ENCODE measurements at places on chromosomes 12 and 14. TPM values are rescaled to one million over a fixed set of nuclear protein-coding genes. Genes with fewer than 3 reads are reported as not detected.

LBHD2 gene
- polyA plus RNA-seq = not detected

KERA gene
- polyA plus RNA-seq = 38.1 TPM

DNA sequence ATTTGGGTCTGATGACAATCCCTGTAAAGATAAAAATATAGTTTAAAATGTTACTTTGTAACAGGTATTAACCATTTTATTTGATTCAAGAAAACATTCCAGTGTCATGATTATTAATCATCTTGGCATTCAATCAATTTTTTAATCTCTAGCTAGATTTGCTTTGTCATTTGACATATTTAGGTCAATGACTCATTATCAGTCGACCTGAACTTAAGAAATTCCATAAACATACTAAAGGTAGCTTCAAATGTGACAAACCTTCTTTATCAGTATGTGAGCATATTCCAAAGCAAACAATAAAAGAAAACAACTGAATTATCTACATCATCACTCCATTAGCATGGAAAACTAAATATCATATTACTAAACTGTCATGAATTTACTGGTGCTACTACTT lies 50.8 kb upstream of the CDKL1 start:
- no peak for DNase-seq

ACACB gene
- 7.3 TPM for polyA plus RNA-seq

DNA sequence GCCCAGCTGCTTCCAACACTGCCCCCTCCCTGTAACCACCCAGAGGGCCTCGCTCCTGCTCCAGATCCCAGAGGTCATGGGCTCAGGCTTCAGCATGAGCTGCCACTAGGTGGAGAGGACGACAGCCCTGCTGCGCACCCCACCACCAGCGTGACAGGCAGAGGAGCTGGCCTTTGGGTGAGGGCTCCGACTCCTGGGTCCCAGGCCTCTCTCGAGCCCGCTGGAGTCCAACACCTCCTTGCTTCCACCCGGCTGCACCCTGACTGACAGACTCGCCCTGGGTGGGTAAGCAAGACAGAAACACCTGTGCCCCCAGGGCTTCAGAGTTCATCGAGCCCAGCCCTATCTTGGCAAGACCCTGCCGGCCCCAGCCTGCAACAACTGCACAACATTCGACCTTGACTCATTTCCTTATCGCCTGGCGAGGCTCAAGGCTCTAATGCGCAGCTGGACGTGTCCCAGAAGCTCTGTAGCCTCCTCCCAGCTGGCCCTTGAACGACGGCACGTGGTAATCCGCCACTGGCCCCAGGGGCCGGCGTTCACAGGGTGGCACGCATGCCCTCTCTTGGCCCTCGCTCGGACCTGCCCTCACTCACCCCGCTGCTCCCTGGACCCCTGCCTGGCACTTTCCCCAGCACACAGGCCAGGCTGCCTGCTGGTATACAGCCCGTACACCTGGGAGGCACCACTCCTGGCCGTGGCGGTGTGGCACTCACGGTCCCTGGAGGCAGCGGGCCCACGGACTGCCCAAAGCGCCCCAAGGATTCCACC lies 28.0 kb downstream of the VPS37B start:
- DNase-seq = no peak

- no peak for DNase-seq
Measured at GRCh38 chr12:68446901-68447796, 115.0 kb upstream of the MDM1 start.

DNA sequence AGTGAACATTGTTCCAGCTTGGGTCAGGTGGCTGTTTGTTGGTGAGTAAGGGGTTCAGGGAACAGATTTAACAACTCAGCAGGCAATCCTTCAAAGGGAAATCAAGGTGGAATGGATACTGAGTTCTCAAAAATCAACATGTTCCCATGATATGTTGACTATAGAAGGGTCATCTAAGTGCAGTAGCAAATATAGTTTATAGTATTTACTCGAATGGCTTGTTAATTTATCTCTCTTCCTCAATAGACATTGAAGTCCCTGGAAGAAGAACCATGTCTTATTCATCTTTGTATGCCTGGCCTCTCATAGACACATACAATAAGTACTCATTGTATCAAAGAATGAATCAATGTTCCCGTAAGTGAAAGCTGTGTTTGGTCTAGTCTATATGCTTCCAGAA lies 24.5 kb upstream of the DUSP6 start:
- no peak for DNase-seq

RTRAF gene
- 209 TPM for polyA plus RNA-seq

SLC25A21 gene
- polyA plus RNA-seq = 1.2 TPM

EML5 gene
- 1.6 TPM for polyA plus RNA-seq

KRT84 gene
- not detected for polyA plus RNA-seq

COCH gene
- 6.9 TPM for polyA plus RNA-seq

AQP2 gene
- not detected for polyA plus RNA-seq

PPM1A gene
- polyA plus RNA-seq = 70.8 TPM

KIF5A gene
- 0.03 TPM for polyA plus RNA-seq

- no peak for DNase-seq
Measured at GRCh38 chr14:99884834-99885648, 91.8 kb downstream of the EML1 start.

LRRC10 gene
- 0.05 TPM for polyA plus RNA-seq

DNA sequence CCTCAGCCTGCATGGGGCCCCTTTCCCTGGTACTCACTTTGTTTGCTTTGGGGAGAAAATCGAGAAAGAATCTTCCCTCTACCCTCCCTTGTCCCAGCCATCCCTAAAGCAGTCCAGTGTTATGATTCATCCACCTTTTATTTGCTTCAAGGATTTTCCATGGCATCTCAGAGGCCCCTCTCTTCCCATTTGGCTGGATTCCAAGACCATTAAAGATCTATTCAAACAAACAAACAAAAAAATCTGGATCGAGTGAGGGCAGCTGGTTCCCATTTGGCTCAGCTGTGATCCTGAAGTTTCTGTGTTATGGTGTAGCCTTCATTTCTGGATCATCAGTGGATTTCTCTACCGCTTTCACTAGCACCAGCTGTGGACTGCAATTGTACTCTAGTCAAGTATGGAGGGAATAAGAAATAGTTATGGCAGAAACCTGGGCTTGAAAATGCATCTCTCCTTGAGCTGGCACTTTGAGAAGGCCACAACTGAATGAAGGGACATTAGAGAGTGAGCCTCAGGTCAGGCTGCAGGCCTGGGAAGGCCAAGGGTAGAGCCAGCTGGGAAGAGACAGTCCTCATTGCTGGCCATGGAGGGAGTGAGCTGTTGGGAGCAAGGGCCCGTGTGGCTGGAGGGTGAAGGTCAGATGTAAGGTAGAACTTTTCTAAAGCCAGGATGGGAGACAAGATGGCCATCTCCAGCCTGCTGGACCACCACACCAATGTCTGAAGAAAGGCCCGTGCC lies 13.7 kb downstream of the KRT71 start:
- peak; percentile 25 for DNase-seq

GRCh38 chr12:85152311-85152729 lies 116.2 kb downstream of the LRRIQ1 start:
- no peak for DNase-seq

- DNase-seq = no peak
Measured at GRCh38 chr12:51393676-51394545, 2.7 kb upstream of the GALNT6 start.

All from forelimb muscle (tissue), 1 donor.